Naive thymus-derived CD8-positive, alpha-beta T cell (primary cell): ENCODE measurements at places on chromosomes 5 and 9. TPM values are rescaled to one million over a fixed set of nuclear protein-coding genes. Genes with fewer than 3 reads are reported as not detected.

The CCDC69 gene
- 130 TPM for polyA plus RNA-seq

The C5orf34 gene
- 0.87 TPM for polyA plus RNA-seq

The LCN1 gene
- polyA plus RNA-seq, result not detected

The ADGRV1 gene
- polyA plus RNA-seq, result not detected

DNA sequence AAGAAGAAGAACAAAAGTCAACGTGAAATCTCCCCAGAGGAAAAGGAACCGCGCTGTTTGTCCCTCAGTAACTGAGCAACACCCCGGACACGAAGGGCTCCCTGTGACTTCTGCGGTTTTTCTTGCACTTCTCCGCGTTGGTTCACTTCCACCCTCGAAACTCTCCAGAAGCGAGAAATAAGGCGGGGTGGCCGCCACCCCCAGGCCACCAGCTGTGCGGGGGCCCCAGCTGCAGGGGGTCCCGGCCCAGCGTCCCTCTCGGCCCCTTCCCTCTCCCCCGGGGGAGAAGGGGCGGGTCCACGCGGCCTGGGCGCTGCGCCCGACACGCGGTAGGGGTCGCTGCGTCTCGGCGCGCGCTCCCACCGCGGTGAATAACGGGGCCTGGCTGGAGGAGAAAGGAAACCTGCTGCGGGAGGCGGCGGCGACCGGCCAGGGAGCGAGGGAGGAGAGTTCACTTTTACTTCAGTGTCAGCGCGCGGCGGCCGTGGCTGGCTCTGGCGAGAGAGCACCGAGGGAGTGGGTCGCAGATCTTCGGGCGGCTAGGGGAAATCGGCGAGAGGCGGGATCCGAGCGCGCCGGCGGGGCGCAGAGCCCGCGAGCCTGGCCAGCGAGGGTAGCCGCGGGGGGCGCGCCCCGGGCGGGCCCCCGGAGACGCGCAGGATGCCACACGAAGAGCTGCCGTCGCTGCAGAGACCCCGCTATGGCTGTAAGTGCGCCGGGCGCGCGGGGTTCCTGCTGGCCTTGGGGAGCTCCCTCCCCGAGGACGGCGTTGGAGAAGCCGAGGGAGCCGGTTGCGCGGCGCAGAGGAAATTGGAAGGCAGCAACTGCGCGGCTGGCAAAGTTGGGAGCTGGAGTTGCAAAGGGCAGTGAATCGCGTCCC is at the start of gene IQGAP2:
TSS of gene IQGAP2 (plus strand) at position 400 of the 880 bp plus-strand sequence. CDS start at position 661, 261 bp downstream.
- peaks cover 5% of the 10 kb centered on the region for H3K36me3 ChIP-seq
- peak; percentile 79 for DNase-seq
- peaks cover 57% of the 10 kb centered on the region for H3K4me1 ChIP-seq
- H3K27ac ChIP-seq, result peak within 1 kb of the TSS; percentile 97
- H3K27me3 ChIP-seq, result no peaks in the 10 kb centered on the region
- peak within 1 kb of the TSS; percentile 98 for H3K4me3 ChIP-seq

- H3K4me3 ChIP-seq, result no peak overlapping the region
- no peaks in the 10 kb centered on the region for H3K36me3 ChIP-seq
- no peak for DNase-seq
- no peaks in the 10 kb centered on the region for H3K4me1 ChIP-seq
- no peak overlapping the region for H3K27ac ChIP-seq
Measured at GRCh38 chr9:11149065-11149464, 536.3 kb upstream of the PTPRD start.

GRCh38 chr9:6106711-6107339 is 91.4 kb upstream of the RANBP6 start:
- DNase-seq, result no peak
- H3K4me3 ChIP-seq, result no peak overlapping the region
- peaks cover 4% of the 10 kb centered on the region for H3K4me1 ChIP-seq
- no peaks in the 10 kb centered on the region for H3K27me3 ChIP-seq

- DNase-seq, result no peak
- H3K27me3 ChIP-seq, result no peaks in the 10 kb centered on the region
- H3K4me1 ChIP-seq, result peaks cover 21% of the 10 kb centered on the region
- H3K36me3 ChIP-seq, result peaks cover 19% of the 10 kb centered on the region
Measured at GRCh38 chr5:137734331-137734730, 1.6 kb downstream of the KLHL3 start.

DNA sequence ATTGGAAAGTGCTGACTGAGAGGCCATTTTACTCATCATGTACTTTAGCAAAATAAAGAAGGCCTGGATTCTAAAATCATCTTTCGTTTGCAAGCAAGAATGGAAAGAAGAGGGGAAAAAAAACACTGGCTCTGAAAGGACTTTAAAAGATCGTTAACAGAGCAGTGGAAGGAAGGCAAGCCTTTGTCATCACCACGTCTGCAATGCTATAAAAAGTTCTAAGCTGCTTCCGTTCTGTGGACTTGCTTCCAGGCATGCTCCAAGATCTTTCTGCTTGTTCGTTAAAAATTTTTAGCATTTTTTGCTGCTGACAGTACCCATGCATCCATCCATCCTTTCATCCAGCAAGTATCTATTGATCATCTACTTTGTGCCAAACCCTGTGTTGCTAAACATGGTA is 226.5 kb downstream of the GABBR2 start:
- H3K27me3 ChIP-seq, result peaks cover 10% of the 10 kb centered on the region
- H3K4me1 ChIP-seq, result no peaks in the 10 kb centered on the region
- H3K4me3 ChIP-seq, result no peak overlapping the region
- H3K36me3 ChIP-seq, result no peaks in the 10 kb centered on the region
- DNase-seq, result no peak
- H3K27ac ChIP-seq, result no peak overlapping the region

DNA sequence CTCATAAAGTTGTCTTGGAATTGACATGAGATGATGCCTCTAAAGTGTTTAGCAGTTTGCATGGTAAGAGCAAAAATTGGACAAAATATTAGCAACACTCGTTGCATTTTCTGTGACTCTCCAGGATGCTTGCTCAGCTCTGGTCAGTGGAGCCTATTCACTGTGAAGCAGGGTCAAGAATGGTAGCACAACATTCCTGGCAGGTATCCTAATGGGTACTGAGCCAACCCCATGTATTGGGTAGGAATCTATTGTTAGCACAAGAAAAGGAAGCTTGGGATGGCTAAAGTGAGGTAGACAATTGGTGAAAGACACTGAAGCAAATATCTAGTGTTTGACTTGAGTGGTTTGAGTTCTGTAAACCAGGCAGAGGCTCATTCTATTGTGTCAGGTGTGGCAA is 10.4 kb upstream of the ACTBL2 start:
- H3K4me1 ChIP-seq, result peaks cover 10% of the 10 kb centered on the region
- H3K4me3 ChIP-seq, result no peak overlapping the region
- no peak for DNase-seq
- H3K36me3 ChIP-seq, result no peaks in the 10 kb centered on the region
- H3K27me3 ChIP-seq, result peaks cover 5% of the 10 kb centered on the region

GRCh38 chr5:117188211-117188610 is 613.6 kb upstream of the SEMA6A start:
- no peaks in the 10 kb centered on the region for H3K27me3 ChIP-seq
- H3K4me1 ChIP-seq, result no peaks in the 10 kb centered on the region
- H3K27ac ChIP-seq, result no peak overlapping the region
- no peaks in the 10 kb centered on the region for H3K36me3 ChIP-seq

- no peaks in the 10 kb centered on the region for H3K27me3 ChIP-seq
- peaks cover 50% of the 10 kb centered on the region for H3K36me3 ChIP-seq
- peak overlapping the region; percentile 100 for H3K27ac ChIP-seq
- H3K4me3 ChIP-seq, result peak overlapping the region; percentile 97
- no peak for DNase-seq
Measured at GRCh38 chr5:138573949-138574670, 1.1 kb downstream of the HSPA9 start.

- H3K36me3 ChIP-seq, result peaks cover 15% of the 10 kb centered on the region
- no peak overlapping the region for H3K4me3 ChIP-seq
- H3K27me3 ChIP-seq, result no peaks in the 10 kb centered on the region
- no peak overlapping the region for H3K27ac ChIP-seq
Measured at GRCh38 chr5:170028124-170028523, 47.8 kb upstream of the INSYN2B start.

GRCh38 chr5:122999947-123000563 is 36.5 kb downstream of the PPIC start:
- no peaks in the 10 kb centered on the region for H3K36me3 ChIP-seq
- no peak overlapping the region for H3K27ac ChIP-seq
- H3K27me3 ChIP-seq, result no peaks in the 10 kb centered on the region
- no peak for DNase-seq
- no peaks in the 10 kb centered on the region for H3K4me1 ChIP-seq

DNA sequence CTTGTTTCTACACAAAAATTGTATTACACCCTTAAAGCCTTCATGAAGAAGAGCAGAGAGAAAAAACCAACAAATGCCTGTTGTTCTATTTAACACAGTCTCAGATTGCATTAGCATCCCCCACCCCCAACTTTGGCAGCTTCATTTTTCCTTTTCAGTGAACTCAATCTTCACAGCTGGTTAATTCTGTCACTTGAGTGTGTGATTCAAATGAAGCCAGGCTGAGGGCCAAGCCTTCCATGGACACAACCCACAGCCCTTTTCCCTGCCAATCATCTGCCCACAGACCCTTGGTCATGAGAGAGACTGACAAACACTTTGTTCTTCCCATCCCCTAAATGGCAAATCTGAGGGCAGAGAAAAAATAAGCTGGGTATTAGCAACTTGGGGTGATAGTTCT is 217.5 kb upstream of the NMUR2 start:
- no peaks in the 10 kb centered on the region for H3K36me3 ChIP-seq
- DNase-seq, result no peak
- no peaks in the 10 kb centered on the region for H3K4me1 ChIP-seq
- no peak overlapping the region for H3K27ac ChIP-seq

DNA sequence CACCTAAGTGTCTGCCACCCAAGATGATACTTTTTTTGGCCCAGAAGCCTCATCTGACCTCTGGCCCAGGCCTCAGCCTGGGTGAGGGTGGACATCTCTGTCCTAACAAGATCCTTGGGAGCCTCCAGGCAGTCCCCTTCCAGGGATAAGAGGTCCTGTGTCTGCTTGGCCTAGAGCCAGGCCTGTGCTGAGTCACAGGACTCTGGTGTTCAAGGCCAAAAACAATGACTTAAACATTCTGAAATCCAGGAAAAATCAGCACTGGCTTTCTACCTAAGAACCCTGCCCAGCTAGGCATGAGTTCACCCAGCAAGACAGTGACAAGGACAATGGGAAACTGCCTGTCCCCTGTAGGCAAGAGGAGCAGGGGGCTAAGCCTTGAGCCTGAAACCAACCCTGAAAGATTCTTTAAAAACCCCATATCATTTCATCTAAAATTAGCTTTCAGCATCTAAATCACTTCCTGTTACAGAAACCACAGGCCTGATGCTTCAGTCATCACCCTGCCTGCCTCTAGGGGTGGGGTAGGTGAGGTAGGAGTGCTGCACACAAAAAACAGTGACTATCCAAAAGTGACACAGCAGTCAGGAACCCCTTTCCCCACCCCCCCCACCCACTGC is 29.9 kb downstream of the CSF2 start:
- H3K36me3 ChIP-seq, result no peaks in the 10 kb centered on the region
- H3K27me3 ChIP-seq, result no peaks in the 10 kb centered on the region
- peak; percentile 28 for DNase-seq
- peak overlapping the region; percentile 32 for H3K4me3 ChIP-seq
- peaks cover 19% of the 10 kb centered on the region for H3K4me1 ChIP-seq
